ENCODE measurements at places on chromosomes 7 and 10. TPM values are rescaled to one million over a fixed set of nuclear protein-coding genes. Genes with fewer than 3 reads are reported as not detected.
A peak's percentile ranks its signal among the peaks of the same experiment; 100 is the strongest.

GRCh38 chr7:136555933-136556332, 312.5 kb upstream of the CHRM2 start:
- no peaks in the 10 kb centered on the region for H3K36me3 ChIP-seq
- H3K4me1 ChIP-seq, result no peaks in the 10 kb centered on the region
- H3K27me3 ChIP-seq, result no peaks in the 10 kb centered on the region
- no peak overlapping the region for H3K4me3 ChIP-seq
- no peak for DNase-seq

SPAM1 gene
- polyA plus RNA-seq, result not detected

DNA sequence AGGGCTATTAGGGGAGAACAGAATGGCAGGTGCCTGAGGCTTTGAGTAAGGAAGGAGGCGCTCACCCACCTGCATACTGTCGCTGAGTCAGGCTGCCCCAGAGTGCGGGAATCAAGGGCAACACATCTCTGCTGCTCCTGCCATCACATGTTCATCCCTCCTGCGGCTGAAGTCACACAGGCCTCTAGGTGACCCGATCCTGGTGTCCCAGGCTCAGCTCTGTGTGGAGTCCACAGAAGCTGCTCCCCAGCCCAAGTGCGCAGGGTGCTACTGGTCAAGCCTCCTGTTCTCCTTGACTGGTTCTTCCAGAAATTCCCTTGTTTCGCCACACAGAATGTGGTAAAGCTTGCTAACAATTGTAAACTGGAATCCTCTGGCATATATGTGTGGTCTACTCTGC, 96.9 kb upstream of the IL6 start:
- no peak for DNase-seq
- H3K36me3 ChIP-seq, result no peaks in the 10 kb centered on the region
- peaks cover 27% of the 10 kb centered on the region for H3K4me1 ChIP-seq
- no peaks in the 10 kb centered on the region for H3K27me3 ChIP-seq
- H3K27ac ChIP-seq, result no peak overlapping the region

TLX1 gene
- polyA plus RNA-seq, result not detected

PSD gene
- polyA plus RNA-seq, result 0.95 TPM

CTAGE4 gene
- 1.0 TPM for polyA plus RNA-seq

GOLGA7B gene
- not detected for polyA plus RNA-seq

- no peaks in the 10 kb centered on the region for H3K27me3 ChIP-seq
- H3K36me3 ChIP-seq, result no peaks in the 10 kb centered on the region
- peaks cover 6% of the 10 kb centered on the region for H3K4me1 ChIP-seq
- H3K4me3 ChIP-seq, result no peak overlapping the region
Measured at GRCh38 chr10:116084161-116084560, 188.8 kb downstream of the GFRA1 start.

ARHGAP19 gene
- polyA plus RNA-seq, result 1.9 TPM

- H3K27ac ChIP-seq, result no peak overlapping the region
- DNase-seq, result no peak
- H3K27me3 ChIP-seq, result no peaks in the 10 kb centered on the region
- no peak overlapping the region for H3K4me3 ChIP-seq
- no peaks in the 10 kb centered on the region for H3K36me3 ChIP-seq
Measured at GRCh38 chr7:159331462-159331861, 186.8 kb upstream of the VIPR2 start.

ATE1 gene
- 14.1 TPM for polyA plus RNA-seq

GRM3 gene
- polyA plus RNA-seq, result not detected

CALHM3 gene
- polyA plus RNA-seq, result not detected

GRCh38 chr10:78173360-78174015, 139.8 kb downstream of the RPS24 start:
- H3K4me3 ChIP-seq, result no peak overlapping the region
- H3K27me3 ChIP-seq, result no peaks in the 10 kb centered on the region
- peak; percentile 61 for DNase-seq
- no peaks in the 10 kb centered on the region for H3K36me3 ChIP-seq
- peaks cover 28% of the 10 kb centered on the region for H3K4me1 ChIP-seq

SPDYE2 gene
- 0.59 TPM for polyA plus RNA-seq
